ENCODE measurements at places on chromosomes 5 and 9. TPM values are rescaled to one million over a fixed set of nuclear protein-coding genes. Genes with fewer than 3 reads are reported as not detected.

GRCh38 chr5:140181002-140181483 lies 6.1 kb downstream of the CYSTM1 start:
- no peaks in the 10 kb centered on the region for H3K36me3 ChIP-seq
- H3K4me1 ChIP-seq, result peaks cover 2% of the 10 kb centered on the region
- H3K4me3 ChIP-seq, result no peak overlapping the region
- no peak overlapping the region for H3K27ac ChIP-seq
- no peaks in the 10 kb centered on the region for H3K27me3 ChIP-seq

DNA sequence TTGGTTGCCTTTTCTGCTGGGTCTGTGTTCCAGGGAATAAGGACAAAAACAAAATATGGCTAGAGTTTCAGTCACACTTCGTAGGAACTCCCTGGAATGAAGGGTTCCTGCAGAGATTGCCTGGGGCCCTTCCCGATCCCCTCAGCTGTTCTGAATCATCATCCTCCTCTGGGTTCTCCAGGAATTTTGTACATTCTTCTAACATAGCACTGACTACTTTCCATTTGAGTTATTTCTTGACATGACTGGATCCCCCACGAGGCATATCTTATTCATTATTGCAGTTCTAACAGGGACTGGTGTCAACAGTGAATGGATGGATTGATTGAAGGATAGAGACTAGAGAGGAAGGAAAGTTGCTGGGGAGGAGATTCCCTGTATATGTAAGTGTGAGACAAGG lies 49.2 kb upstream of the TNC start:
- no peak overlapping the region for H3K4me3 ChIP-seq
- H3K27me3 ChIP-seq, result no peaks in the 10 kb centered on the region
- no peaks in the 10 kb centered on the region for H3K36me3 ChIP-seq
- no peaks in the 10 kb centered on the region for H3K4me1 ChIP-seq
- no peak for DNase-seq

The PITX1 gene
- not detected for total RNA-seq

The RCL1 gene
- 33.8 TPM for total RNA-seq

The FCN2 gene
- not detected for total RNA-seq

Measured in CD4-positive, alpha-beta T cell (primary cell).